Lung (tissue), 17 donors: ENCODE measurements at places on chromosomes 3 and 15.

DNA sequence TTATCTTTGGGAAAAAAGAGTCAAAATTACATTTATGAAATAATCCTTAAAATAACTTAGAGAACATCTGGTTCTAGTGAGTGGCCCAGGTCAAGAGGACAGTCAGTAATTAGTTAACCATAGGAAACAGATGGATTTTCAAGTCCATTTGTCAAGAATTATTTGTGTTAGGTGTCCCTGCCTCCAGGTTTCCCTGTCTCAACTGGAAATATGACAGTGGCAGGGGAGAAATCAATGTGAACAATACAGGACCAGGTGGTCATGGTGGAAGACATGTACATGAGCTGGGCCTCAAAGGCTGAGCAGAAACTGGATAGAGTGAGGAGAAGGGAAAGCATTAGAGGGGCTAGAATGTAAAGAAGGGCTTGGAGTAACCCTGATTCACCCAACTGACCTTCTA lies 372.6 kb downstream of the VPS13C start:
- no peak for DNase-seq

GRCh38 chr15:71683411-71684274 lies 126.7 kb upstream of the NR2E3 start:
- no peak for DNase-seq

DNA sequence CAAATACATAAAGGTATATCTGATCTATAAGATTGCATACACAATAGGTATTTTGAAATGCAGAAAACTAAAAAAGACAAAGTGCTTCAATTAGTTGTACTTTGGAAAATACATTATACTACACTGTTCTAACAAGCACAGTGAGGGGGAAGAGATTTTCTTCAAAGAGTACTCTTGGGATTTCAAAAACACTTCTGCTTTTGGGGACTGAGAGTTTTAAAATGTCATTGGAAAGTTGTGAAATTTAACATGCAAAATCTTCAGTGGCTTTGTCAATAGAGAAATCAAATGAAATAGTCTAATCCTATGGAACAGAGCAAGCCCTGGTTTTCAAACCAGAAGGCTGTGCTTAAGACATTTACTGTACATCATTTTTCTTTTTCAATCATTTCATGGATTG lies 322.2 kb upstream of the SEMA6D start:
- DNase-seq: no peak

GRCh38 chr15:89448825-89449224 lies 47.6 kb downstream of the RHCG start:
- DNase-seq: no peak
